ENCODE measurements at places on chromosomes 7 and 10. TPM values are rescaled to one million over a fixed set of nuclear protein-coding genes. Genes with fewer than 3 reads are reported as not detected.
A peak's percentile ranks its signal among the peaks of the same experiment; 100 is the strongest.

The RET gene
- total RNA-seq = 0.36 TPM

The CYP3A4 gene
- not detected for total RNA-seq

The DRGX gene
- not detected for total RNA-seq

The MMP21 gene
- total RNA-seq = not detected

The NRP1 gene
- total RNA-seq = not detected

The ZNF518A gene
- 12.1 TPM for total RNA-seq

The DPP6 gene
- total RNA-seq = not detected

DNA sequence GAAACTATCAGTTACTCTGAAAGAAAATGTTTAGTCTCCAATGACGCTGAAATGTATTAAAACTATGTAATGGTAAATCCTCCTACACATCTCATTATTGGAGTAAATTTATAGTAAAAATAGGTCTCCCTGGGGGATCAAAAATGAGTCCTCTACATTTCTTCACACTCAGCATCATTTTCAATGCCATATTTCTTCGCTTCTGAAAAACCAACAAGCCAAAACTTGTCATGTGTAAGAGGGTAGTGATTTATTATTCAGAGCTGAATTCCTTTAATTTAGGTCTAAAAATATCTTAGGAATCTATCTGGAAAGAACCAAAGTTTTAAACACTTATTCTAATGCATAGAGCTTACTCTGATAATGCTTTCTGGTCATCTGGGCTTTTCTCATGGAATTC lies 3.0 kb downstream of the PDK4 start:
- DNase-seq = no peak
- peaks cover 26% of the 10 kb centered on the region for H3K27me3 ChIP-seq
- H3K36me3 ChIP-seq = no peaks in the 10 kb centered on the region
- H3K4me3 ChIP-seq = no peak overlapping the region
- H3K27ac ChIP-seq = no peak overlapping the region
- H3K4me1 ChIP-seq = peaks cover 2% of the 10 kb centered on the region

DNA sequence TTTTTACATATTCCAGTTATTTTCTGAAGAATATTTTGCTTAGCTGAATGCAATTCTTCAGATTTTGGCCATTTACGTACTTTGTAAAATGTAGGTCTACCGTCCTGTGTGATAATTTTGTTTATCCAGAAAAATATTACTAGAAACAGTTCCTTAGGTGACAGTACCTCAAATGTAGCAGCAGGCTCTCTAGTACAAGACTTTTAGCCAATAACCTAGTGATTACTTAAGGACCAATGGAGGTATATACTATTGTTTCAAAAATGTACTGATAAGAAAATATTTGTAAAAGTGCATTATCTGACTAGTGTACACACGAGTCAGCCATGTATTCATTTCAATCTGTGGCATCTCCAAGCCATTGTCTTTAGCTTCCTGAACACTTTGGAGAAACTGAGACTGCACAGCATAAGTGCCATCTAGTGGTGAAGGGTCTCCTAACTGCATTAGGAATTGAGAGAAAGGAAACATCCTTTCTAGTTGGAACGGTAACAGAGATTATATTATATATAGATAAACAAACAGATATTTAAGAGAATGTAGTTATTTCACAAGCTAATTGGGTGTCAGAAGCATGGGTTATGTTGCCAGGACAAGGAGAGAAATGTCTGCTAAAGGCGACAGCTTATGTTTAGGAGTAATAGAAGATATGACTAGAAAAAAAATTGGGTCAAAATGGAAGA lies 23.7 kb downstream of the RTKN2 start:
- peak overlapping the region; percentile 76 for H3K27ac ChIP-seq
- H3K36me3 ChIP-seq = peaks cover 1% of the 10 kb centered on the region
- peaks cover 38% of the 10 kb centered on the region for H3K4me1 ChIP-seq
- DNase-seq = peak; percentile 74
- no peak overlapping the region for H3K4me3 ChIP-seq
- no peaks in the 10 kb centered on the region for H3K27me3 ChIP-seq

- no peak overlapping the region for H3K27ac ChIP-seq
- no peak for DNase-seq
- no peaks in the 10 kb centered on the region for H3K36me3 ChIP-seq
- H3K27me3 ChIP-seq = no peaks in the 10 kb centered on the region
- no peaks in the 10 kb centered on the region for H3K4me1 ChIP-seq
These were observed 117.3 kb upstream of the PCBD1 start for GRCh38 chr10:71005337-71006305.

DNA sequence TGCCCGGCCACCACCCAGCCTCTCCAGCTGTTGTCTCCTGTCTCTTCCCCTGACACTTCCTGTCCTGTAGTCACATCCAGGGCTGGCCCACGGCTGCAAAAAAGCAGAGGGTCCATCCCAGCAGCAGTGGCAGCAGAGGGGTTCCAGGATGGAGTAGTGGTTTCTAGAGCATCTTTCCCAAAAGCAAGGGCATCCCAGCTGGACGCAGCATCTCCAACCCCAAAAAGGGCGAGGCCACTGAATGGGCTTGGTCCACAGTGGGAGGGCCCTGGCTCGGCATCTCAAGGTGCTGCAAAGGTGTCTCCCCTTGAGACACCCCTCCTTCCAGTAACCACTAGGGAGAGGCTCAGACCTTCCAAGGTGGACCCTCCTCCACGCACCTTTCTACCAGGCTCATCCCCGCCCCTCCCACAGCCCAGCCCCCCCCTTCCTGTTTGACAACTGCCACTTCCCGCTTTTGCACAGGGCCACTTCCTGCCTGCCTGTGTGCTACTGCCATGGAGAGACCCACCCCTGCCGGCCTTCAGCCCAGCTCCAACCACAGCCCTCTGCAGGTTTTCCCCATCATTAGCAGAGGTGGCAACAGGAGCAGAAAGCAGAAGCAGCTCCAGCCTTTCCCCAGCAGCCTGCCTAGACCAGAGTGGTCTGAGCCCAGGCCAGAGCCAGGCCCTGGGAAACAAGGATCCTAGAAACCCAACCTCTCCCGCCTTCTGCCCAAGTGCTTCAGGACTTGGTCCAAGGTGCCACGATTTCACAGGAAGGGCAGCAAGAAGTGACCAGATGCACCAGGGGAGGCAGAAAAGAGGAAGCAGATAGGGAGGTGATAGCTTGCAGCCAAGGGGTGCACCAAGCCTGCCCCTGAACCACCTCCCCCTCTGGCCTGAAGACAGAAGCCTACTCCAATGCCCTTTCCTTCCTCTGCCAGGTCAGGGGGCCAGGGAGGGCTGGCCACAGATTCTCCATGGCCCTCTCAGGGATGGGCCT lies 8.6 kb downstream of the CAMK2G start:
- peak; percentile 85 for DNase-seq
- no peaks in the 10 kb centered on the region for H3K27me3 ChIP-seq
- H3K4me1 ChIP-seq = peaks cover 73% of the 10 kb centered on the region

- no peak overlapping the region for H3K27ac ChIP-seq
- H3K27me3 ChIP-seq = peaks cover 2% of the 10 kb centered on the region
- no peaks in the 10 kb centered on the region for H3K36me3 ChIP-seq
- H3K4me3 ChIP-seq = no peak overlapping the region
- no peak for DNase-seq
These were observed 203.2 kb downstream of the AHR start for GRCh38 chr7:17501441-17502212.

- H3K4me3 ChIP-seq = no peak overlapping the region
- no peaks in the 10 kb centered on the region for H3K27me3 ChIP-seq
- H3K4me1 ChIP-seq = peaks cover 47% of the 10 kb centered on the region
- H3K27ac ChIP-seq = no peak overlapping the region
- DNase-seq = no peak
These were observed 123.3 kb downstream of the WDFY4 start for GRCh38 chr10:48807791-48808470.

DNA sequence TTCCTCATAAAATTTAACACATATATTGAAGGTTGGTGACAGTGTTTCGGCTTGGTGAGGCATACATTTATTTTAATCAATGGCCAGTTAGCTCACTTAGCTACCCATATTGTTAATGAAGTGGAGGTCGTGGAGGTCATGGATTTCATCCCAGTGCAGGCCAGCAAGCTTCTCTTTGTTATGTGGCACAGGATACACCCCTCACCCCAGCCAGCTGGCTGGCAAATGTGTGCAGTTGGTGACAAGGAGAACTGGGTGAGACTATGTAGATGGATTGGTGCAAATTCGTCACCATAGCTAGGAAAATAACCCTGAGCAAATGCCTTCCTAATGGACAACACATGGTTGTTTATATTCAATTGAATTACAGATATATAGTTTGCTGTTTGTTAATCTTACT lies 50.5 kb upstream of the FOXP2 start:
- H3K27ac ChIP-seq = no peak overlapping the region
- no peaks in the 10 kb centered on the region for H3K27me3 ChIP-seq
- no peak for DNase-seq
- no peaks in the 10 kb centered on the region for H3K4me1 ChIP-seq

DNA sequence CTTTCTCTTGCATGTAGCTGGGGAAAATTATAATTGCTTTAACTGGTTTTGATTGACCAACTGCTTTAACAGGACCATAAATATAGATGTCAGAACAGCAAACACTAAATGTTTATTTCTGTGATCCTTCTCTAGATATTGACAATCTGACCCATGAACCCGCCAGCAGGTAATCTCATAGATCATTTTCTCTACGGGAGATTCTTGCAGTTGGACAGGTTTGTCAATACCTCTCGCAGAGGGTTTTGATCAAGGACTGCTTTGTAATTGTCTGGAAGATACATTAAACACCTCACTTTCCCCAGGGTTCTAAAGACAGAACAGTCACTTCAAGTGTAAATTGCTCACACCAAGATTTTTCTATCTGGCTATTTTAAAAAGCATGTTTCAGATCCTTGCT lies 235.8 kb upstream of the RHOBTB1 start:
- H3K27ac ChIP-seq = no peak overlapping the region
- no peaks in the 10 kb centered on the region for H3K36me3 ChIP-seq
- no peak for DNase-seq
- no peaks in the 10 kb centered on the region for H3K4me1 ChIP-seq
- H3K27me3 ChIP-seq = peaks cover 3% of the 10 kb centered on the region

DNA sequence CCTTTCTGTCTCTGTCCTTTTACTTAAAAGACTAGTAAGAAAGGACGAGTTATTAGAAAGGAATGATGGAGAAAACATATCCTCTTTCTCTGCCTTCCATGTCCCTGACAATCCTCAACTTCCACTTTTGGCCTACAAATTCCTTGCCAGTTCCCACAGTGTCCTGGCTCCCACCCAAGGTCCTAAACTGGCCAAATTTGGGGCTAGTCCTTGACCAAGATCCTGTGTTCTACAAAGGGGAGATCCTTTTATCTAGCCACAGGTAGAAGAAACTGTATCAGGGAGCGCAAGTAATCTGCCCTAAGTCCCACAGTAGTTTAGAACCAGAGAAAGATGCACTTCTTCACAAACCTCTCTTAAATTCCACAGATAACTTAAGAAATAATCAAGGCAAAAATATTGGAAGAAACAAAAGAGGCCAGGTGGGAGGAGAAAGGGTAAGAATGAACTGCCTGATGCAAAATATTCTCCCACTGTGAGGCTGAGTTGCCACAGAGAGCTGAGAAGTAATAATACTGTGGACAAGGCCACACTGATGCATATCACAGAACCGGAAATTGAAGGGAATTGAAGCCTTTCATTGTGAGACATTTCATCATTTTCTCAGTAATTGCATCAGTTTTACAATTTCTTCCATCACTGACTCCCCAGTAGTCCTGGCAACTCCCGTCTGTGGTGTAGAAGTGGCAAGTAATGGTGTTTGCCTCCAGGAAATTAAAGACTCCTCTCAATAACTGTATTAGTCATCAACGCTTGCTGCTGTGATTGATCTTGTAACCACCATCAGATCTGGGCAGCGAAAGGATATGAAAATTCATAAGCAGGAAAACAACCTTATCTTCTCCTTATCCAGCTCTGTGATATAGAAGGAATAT lies 47.2 kb downstream of the DNAJC12 start:
- H3K27ac ChIP-seq = peak overlapping the region; percentile 82
- DNase-seq = peak; percentile 65
- no peak overlapping the region for H3K4me3 ChIP-seq
- peaks cover 31% of the 10 kb centered on the region for H3K4me1 ChIP-seq
- peaks cover 2% of the 10 kb centered on the region for H3K27me3 ChIP-seq

- H3K27me3 ChIP-seq = peaks cover 16% of the 10 kb centered on the region
- no peak overlapping the region for H3K27ac ChIP-seq
- no peaks in the 10 kb centered on the region for H3K36me3 ChIP-seq
- H3K4me3 ChIP-seq = no peak overlapping the region
These were observed 5.5 kb upstream of the PNLIPRP2 start for GRCh38 chr10:116615199-116615776.

DNA sequence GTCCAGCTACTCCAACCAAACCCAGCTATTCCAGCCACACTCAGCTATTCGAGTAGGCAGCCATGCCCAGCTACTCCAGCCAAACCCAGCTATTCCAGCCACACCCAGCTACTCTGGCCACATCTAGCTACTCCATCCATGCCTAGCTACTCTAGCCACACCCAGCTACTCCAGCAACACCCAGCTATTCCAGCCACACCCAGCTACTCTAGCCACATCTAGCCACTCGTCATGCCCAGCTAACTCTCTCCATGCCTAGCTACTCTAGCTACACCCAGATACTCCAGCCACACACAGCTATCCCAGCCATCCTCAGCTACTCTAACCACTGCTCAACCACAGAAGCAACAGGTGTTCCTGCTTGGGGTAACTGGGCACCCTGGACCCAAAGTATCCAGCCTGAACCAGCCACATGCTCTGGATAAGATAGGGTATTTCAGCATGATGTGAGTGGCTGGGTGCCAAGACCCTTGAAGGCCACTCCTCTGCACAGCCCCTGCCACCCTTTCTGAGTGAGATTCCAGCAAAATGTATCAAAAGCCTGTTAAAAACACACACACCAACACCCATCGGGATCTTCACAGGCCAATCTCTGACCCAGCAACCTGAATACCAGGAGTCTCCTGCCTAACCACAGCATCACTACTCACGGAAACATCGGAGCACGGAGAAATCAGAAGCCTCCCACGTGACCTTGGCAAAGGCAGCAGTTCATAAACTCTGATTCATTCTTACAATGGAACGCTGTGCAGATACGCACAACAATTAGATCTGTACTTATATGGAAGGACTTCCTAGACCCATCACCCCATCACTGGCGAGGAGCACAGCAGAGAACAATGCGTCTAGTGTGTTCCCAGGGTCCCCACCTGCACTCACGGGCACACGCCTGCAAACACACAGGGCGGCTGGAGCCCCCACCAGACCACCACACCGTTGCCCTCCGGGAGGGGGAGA lies 51.8 kb upstream of the DNAAF5 start:
- H3K27me3 ChIP-seq = no peaks in the 10 kb centered on the region
- DNase-seq = no peak
- H3K4me3 ChIP-seq = no peak overlapping the region
- H3K36me3 ChIP-seq = peaks cover 27% of the 10 kb centered on the region
- H3K27ac ChIP-seq = no peak overlapping the region
- H3K4me1 ChIP-seq = no peaks in the 10 kb centered on the region

All from activated naive CD4-positive, alpha-beta T cell treated with anti-CD3 and anti-CD28 coated beads for 36 hours (primary cell).